ENCODE measurements at places on chromosomes 4 and X.

- no peaks in the 10 kb centered on the region for H3K4me1 ChIP-seq
- H3K27ac ChIP-seq, result no peak overlapping the region
- H3K27me3 ChIP-seq, result no peaks in the 10 kb centered on the region
- H3K36me3 ChIP-seq, result no peaks in the 10 kb centered on the region
- H3K4me3 ChIP-seq, result no peak overlapping the region
These were observed 422.1 kb downstream of the BCOR start for GRCh38 chrX:39675619-39676018.

DNA sequence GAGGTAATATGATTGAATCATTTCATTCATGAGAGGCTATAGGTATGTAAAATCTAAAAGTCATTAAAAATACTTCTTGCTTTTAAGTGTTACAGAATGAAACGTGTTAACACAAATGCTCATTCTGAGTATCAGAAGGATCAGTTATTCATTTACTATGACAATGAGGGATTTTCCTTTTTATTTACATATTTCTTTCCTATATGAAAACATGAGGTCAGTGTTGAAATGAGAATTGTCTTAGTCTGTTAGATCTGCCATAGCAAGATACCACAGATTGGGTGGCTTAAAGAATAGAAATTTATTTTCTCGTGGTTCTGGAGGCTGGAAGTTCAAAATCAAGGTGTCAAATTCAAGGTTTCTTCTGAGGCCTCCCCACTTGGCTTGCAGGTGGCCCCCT is 181.2 kb downstream of the ARHGAP10 start:
- no peaks in the 10 kb centered on the region for H3K36me3 ChIP-seq
- H3K4me3 ChIP-seq, result no peak overlapping the region
- no peaks in the 10 kb centered on the region for H3K27me3 ChIP-seq
- no peaks in the 10 kb centered on the region for H3K4me1 ChIP-seq

GRCh38 chr4:2827071-2827873 is 16.4 kb upstream of the ADD1 start:
- no peaks in the 10 kb centered on the region for H3K4me1 ChIP-seq
- H3K27me3 ChIP-seq, result no peaks in the 10 kb centered on the region
- DNase-seq, result no peak
- H3K4me3 ChIP-seq, result no peak overlapping the region
- H3K36me3 ChIP-seq, result no peaks in the 10 kb centered on the region

DNA sequence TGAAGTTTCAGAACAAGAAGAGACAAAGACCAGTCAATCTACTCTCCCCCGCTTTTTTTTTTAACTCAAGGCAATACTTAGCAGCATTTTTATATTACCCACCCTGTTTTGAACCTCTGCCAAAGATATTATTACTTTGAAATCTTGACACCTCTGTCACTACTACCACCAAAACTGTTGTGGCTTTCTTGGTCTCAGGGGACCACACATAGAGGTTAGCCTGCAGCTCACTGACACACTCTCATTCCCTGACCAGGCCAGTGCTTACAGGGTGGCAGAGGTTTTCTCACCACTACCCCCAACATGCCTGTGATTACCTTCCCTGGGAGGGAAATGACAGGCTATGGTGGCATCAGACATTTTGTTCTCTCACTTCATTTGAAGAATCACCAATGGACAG is 137.4 kb upstream of the STIM2 start:
- no peak overlapping the region for H3K27ac ChIP-seq
- DNase-seq, result no peak
- no peaks in the 10 kb centered on the region for H3K36me3 ChIP-seq

GRCh38 chr4:87058356-87059073 is 123.7 kb downstream of the AFF1 start:
- DNase-seq, result no peak
- peak overlapping the region; percentile 59 for H3K27ac ChIP-seq
- no peak overlapping the region for H3K4me3 ChIP-seq
- H3K36me3 ChIP-seq, result no peaks in the 10 kb centered on the region
- no peaks in the 10 kb centered on the region for H3K27me3 ChIP-seq
